ENCODE measurements at places on chromosomes 5 and 9.

GRCh38 chr5:172862165-172862801, 28.2 kb downstream of the ERGIC1 start:
- no peak for DNase-seq

GRCh38 chr5:136195971-136196820, 3.2 kb upstream of the SMIM32 start:
- no peak for DNase-seq

DNA sequence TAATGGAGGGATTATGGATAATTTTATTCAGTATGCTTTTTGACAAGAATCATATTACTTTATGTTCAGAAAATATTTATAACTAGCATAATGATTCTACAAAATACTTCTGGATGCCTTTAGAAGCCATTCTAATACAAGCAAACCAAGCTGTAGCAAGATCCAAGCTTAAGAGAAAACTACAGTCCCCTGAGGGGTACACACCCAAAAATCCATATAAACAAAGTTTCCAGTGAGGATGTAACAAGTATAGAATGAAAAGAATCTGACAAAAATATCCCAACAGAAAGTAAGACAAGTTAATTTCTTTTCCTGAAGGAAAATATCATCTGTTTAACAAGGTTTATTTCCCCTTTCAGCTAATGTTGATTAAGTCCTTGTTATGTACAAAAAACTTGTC, 53.9 kb downstream of the MLLT3 start:
- DNase-seq: no peak

- DNase-seq: no peak
These were observed 28.9 kb upstream of the GLIS3 start for GRCh38 chr9:4328723-4329122.

GRCh38 chr9:120999317-120999716, 50.8 kb downstream of the C5 start:
- no peak for DNase-seq

DNA sequence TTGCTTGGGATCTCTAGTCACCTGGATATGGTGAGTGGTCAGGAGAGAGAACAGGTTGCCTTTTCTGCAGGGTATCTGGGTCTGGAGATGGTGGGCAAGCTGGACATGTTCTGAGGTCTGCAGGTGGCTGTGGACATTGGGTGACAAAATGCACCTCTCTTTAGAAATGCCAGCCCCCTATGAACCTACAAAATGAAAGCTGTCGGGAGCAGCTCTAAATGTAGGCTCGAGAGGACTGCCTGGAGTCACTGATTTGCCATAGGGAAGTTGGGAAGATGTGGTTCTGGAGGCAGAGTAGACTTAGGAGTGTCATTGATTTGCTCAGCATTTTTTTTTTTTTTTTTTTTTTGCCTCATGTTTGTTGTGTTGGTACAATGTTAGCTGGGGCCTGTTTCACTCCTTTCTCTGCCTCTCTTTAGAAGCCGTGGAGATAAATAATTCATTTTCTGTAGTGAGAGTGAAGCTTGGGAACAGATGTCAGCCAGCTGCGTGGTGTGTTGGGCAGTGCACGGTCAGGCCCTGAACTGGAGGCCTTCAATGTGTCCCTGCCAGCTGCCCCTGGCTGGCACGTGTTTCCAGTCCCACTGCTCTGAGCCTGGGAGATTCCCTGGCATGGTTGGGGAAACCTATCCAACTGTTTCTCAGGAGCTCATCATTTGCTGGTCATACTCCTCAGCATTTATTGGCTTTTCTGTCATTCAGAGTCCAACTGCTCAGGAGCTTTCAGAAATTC, 5.4 kb downstream of the RGS3 start:
- DNase-seq: no peak

Data from cerebellar cortex (tissue), 1 donor.